ENCODE measurements at places on chromosomes 7 and 10.

DNA sequence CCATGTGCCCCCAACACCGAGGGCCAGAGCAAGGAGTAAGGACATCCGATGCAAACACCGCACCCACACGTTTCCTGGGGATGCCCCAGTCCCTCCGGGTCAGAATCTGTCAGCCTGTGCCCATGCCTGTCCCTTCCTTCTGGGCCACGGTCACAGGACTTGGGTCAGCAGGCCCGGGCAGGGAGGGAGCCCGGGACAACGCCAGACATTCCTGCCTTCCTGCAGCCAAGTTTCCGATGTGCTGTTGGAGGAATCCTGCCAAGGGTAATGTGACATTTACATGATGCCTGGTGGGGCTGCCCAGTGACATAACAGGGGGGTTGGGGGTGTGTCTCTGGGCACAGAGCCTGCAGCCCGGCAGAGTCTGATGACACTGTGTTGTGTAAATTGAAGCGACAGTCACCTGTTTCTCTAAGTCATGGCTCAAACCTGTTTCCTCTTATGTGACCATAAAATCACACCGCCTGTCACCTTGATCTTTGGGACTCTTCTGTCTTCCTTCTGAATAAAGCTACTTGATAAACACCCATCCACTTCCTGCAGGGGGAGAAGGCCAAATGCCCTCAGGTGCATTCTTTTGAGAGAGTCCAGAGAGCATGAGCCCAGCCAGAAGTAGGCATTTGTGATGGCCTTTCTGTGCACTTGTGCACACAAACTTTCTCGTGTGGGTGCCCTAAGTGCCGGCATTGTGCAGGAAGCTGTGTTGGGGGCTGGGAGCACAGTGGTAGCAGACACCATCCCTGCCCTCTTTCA is 175.3 kb upstream of the RHEB start:
- H3K27me3 ChIP-seq = peaks cover 83% of the 10 kb centered on the region
- no peak overlapping the region for H3K4me3 ChIP-seq
- H3K4me1 ChIP-seq = no peaks in the 10 kb centered on the region
- DNase-seq = no peak
- H3K27ac ChIP-seq = no peak overlapping the region

DNA sequence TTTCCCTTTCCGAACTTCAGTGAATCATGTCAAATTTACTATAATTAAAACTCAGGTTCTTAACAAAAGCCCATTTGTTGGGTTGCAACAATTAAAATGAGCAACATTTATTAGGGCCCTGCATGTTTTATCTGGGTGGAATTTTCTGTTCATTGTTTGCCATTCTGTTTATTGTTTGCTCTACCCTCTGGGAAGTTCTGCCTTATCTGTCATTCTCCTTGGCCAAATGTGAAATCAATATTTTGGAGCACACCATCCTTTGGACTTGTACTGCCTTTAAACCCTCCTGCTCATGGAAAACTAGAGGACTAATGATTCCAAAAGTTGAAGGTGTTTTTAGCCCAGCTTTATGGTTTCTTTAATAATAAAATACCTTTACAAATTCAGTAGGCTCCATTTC is 134.5 kb upstream of the KCND2 start:
- H3K27ac ChIP-seq = no peak overlapping the region
- H3K4me3 ChIP-seq = no peak overlapping the region
- H3K27me3 ChIP-seq = no peaks in the 10 kb centered on the region
- no peaks in the 10 kb centered on the region for H3K36me3 ChIP-seq
- H3K4me1 ChIP-seq = no peaks in the 10 kb centered on the region

- no peak overlapping the region for H3K27ac ChIP-seq
- peaks cover 42% of the 10 kb centered on the region for H3K36me3 ChIP-seq
- no peak overlapping the region for H3K4me3 ChIP-seq
- peak; percentile 79 for DNase-seq
- no peaks in the 10 kb centered on the region for H3K27me3 ChIP-seq
Observed at GRCh38 chr7:5665094-5666025, 116.1 kb downstream of the RNF216 start.

GRCh38 chr7:4299431-4299830 is 382.7 kb upstream of the FOXK1 start:
- H3K4me1 ChIP-seq = no peaks in the 10 kb centered on the region
- no peak overlapping the region for H3K4me3 ChIP-seq
- DNase-seq = no peak
- peaks cover 22% of the 10 kb centered on the region for H3K27me3 ChIP-seq

- H3K36me3 ChIP-seq = no peaks in the 10 kb centered on the region
- H3K4me1 ChIP-seq = no peaks in the 10 kb centered on the region
- no peak for DNase-seq
- no peak overlapping the region for H3K4me3 ChIP-seq
- H3K27ac ChIP-seq = no peak overlapping the region
Observed at GRCh38 chr10:59018977-59019376, 157.5 kb upstream of the PHYHIPL start.

- H3K4me1 ChIP-seq = peaks cover 16% of the 10 kb centered on the region
- no peaks in the 10 kb centered on the region for H3K27me3 ChIP-seq
- no peak for DNase-seq
- no peaks in the 10 kb centered on the region for H3K36me3 ChIP-seq
- no peak overlapping the region for H3K4me3 ChIP-seq
- H3K27ac ChIP-seq = 0 out of 3 replicates have a peak overlapping the region, but pooled peaks have one; percentile 29
Observed at GRCh38 chr7:22724861-22725260, 2.1 kb upstream of the IL6 start.

- H3K36me3 ChIP-seq = no peaks in the 10 kb centered on the region
- H3K27me3 ChIP-seq = no peaks in the 10 kb centered on the region
- H3K4me3 ChIP-seq = no peak overlapping the region
- DNase-seq = no peak
Observed at GRCh38 chr10:91200314-91201212, 19.9 kb upstream of the PCGF5 start.

GRCh38 chr7:5567790-5568189 is 144.2 kb upstream of the TNRC18 start:
- no peaks in the 10 kb centered on the region for H3K27me3 ChIP-seq
- no peak overlapping the region for H3K4me3 ChIP-seq
- peaks cover 47% of the 10 kb centered on the region for H3K4me1 ChIP-seq
- H3K36me3 ChIP-seq = no peaks in the 10 kb centered on the region
- DNase-seq = no peak
- no peak overlapping the region for H3K27ac ChIP-seq

DNA sequence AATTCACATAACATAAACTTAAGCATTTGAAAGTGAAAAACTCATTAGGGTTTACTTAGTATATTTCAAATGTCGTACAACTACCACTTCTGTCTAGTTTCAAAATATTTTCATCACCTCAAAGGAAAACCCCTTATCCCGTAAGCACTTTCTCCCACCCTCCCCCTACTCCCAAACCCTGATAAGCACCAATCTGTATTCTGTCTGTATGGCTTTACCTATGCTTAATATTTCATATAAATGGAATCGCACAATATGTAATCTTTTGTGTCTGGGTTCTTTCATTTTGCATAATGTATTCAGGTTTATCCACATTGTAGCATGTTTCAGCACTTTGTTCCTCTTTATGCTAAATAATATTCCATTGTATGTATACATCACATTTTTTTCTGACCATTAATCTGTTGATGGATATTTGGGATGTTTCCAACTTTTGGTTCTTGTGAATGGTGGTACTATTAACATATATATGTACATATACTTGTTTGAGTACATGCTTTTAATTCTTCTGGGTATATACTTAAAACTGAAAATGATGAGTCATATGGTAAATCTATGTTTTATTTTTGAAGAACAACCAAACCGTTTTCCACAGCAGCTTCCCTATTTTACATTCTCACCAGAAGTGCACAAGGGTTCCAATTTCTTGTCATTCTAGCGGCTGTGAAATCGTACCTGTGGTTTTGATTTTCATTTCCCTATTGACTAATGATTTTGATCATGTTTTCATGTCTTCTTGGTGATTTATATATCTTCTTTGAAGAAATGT is 6.2 kb upstream of the STARD3NL start:
- no peaks in the 10 kb centered on the region for H3K27me3 ChIP-seq
- H3K27ac ChIP-seq = no peak overlapping the region
- DNase-seq = no peak
- no peak overlapping the region for H3K4me3 ChIP-seq
- H3K4me1 ChIP-seq = no peaks in the 10 kb centered on the region

DNA sequence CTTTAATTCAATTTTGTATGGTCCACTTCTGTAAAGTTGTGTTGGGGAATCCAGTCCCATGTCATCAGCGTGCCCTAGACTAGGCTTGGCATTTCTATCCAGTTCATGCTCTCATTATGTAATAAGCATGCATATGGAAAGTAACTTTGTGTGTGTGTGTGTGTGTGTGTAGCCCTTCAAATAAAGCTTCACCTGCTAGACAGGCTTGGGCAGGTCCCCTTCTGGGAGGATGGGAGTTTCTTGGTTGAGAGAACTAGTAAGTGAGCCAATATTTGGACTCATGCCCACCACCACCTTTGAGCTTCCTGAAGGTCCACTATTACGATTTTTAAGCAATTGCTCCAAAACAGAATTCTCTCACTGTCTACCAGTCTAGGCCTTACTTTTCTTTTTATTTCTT is 6.9 kb downstream of the BZW2 start:
- no peak overlapping the region for H3K4me3 ChIP-seq
- H3K27ac ChIP-seq = no peak overlapping the region
- H3K27me3 ChIP-seq = no peaks in the 10 kb centered on the region
- no peak for DNase-seq

GRCh38 chr7:153567426-153567825 is 484.8 kb upstream of the DPP6 start:
- H3K27me3 ChIP-seq = no peaks in the 10 kb centered on the region
- no peaks in the 10 kb centered on the region for H3K4me1 ChIP-seq
- no peak for DNase-seq
- H3K4me3 ChIP-seq = no peak overlapping the region
- H3K36me3 ChIP-seq = no peaks in the 10 kb centered on the region

GRCh38 chr7:26853788-26854393 is 10.5 kb downstream of the SKAP2 start:
- DNase-seq = peak; percentile 35
- H3K36me3 ChIP-seq = no peaks in the 10 kb centered on the region
- H3K4me3 ChIP-seq = no peak overlapping the region
- H3K27me3 ChIP-seq = 0 out of 3 replicates have a peak, but pooled peaks cover 2% of the 10 kb centered on the region
- peaks cover 14% of the 10 kb centered on the region for H3K4me1 ChIP-seq
